ENCODE measurements at places on chromosomes 4 and X. TPM values are rescaled to one million over a fixed set of nuclear protein-coding genes. Genes with fewer than 3 reads are reported as not detected.

Gene GYPE
- total RNA-seq = 3.2 TPM

DNA sequence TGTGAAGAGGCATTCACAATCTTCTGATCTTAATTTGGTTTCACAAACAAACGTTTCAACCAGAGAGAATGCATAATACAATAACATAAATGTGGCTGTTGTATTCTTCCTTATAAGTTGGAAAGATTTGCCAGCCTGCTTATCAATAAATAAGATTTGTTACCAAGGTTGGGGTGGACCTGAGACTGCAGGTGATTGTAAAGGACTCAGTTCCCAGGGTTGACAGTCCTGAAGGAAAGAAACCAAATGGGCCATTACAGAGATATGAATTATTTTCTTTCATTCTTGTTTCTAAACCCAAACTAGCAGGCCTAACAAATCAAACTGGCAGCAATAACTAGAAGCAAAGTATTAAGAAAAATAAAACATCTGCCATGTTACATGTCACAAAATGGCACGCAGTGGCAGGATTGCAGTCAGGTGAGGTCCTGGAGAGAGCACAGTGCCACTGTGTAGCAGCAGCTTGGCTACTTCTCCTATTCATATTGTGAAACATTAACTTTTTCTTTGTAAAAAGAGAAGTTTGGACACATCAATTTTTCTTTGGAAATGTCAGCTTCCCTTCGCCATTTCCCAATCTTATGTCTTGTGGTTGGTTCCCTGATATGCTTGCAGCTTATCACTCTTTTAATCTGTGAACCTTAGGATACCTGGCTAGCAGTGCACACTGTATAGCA, 133.8 kb upstream of the EMCN start:
- DNase-seq = no peak

DNA sequence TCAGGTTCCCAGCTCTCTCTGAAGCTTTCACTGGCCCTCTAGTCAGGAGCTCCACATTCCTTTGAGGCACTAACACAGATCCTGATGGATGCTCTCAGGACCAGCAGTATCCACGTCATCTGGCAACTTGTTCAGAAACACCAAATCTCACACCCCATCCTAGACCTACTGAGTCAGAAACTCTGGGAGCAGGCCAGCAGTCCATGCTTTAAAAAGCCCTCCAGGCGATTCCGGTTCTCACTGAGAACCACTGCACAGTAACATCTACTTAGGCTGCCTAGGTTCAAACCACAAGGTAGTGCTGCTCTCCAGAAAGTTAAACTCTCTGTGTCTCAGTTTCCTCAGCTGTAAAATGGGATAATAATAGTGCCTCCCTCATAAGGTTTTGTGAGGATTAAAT, 55.3 kb downstream of the CCDC158 start:
- DNase-seq = no peak

DNA sequence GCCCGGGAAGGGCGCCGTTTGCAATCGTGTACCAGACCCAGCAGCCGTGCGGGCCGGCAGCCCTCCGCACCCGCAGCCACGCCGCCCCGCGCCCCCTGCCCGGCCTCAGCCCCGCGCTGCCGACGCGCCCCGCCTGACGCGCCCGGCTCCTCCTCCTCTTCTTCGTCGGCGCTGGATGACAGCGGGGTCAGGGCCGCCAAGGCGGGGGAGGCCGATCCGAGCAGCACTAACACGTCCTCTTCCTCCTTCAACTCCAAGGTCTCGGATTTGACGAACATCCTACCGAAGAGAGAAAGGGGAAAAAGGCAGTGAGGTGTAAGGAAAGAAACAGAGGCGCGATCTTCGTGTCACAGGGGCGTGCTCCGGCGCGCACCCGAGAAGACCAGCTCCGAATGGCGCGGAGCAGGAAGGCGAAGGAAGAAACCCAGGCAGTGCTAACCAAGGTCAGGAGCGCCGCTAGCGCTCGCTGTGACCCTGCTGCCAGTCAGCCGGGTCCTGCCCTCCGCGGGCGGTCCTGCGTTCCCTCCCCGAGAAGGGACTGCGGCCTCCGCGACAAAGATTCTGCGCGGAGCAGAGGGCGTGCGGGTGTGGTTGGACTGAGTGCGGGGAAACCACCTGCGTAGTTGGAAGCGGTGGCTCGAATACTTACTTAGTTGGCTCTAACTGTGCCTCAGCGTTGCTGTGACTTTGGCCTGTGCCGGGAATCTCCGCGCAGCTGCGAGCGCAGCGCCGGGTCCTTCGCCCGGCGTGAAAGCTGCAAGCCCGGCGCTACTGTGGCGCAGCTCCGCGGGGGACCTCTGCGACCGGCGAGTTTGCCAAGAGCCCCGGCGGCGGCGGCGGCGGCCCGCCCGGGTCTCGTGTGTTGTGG, 548 bp downstream of the NEUROG2 start:
- peak; percentile 66 for DNase-seq

DNA sequence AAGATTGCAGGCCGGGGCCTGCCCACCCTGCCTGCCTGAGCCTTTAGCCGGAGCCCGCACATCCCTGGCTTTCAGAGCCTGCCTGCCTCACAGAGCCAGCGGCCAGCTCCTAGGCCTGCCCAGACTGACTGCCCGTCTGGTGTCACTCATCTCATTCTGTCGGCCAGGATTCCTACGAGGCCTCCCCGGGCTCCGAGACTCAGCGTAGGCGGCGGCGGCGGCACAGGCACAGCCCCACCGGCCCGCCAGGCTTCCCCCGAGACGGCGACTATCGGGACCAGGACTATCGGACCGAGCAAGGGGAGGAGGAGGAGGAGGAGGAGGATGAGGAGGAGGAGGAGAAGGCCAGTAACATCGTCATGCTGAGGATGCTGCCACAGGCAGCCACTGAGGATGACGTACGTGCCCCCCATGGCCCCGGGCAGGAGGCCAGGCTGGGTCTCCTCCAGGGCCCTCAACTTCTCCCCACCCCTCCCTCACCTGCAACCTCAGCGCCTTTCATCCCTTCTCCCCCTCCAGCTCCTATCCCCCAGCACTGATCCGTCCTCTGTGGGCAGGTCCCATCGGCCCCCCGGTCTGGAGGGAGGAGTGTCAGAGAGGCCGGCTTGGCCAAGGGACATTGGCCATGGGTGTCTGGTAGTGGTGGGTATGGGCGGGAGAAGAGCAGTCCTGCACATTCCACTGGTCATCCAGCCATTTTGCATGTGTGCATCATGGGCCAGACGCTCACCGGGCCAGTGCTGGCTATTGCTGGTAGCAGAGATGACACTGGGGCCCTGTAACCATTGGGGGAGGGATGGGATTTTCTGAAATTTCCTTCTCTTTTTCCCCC, 22.6 kb upstream of the UBA1 start:
- peak; percentile 20 for DNase-seq

- no peak for DNase-seq
These were observed 322.9 kb downstream of the BCOR start for GRCh38 chrX:39774774-39775328.

DNA sequence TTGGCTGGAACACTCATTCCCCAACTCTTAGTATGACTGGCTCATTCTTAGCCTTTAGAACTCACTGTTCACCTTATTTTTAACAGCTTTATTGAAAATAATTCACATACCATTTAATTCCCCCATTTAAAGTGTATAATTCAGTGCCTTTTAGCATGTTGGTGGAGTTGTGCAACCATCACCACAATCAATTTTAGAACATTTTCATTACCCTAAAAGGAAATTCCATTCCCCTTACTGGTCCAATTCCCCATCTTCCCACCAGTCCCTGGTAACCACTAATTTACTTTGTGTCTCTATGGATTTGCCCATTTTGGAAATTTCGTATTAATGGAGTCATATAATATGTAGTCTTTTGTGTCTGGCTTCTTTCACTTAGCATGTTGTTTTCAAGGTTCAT, 19.7 kb downstream of the NHSL2 start:
- DNase-seq = no peak

DNA sequence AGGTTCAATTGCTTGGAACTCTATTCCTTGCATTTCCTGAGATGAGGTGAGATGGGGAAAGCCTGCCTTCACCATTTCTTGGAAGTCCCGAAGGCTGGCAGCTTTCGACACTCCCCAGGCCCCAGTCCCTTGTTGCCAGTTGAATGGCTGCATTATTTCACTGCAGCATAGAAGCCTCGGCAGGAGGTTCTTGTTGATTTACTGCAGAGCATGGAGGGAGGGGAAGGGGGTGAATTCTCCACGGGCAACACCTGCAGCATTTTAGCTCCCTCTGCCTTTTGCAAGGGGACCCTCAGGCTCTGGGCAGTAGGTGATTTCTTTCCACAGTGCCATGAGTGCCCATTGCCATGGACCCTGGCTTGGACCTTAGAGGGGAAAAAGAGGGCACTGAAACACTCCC, 10.7 kb upstream of the BCLAF3 start:
- no peak for DNase-seq

Gene PNMA5
- not detected for total RNA-seq

Gene RLIM
- 30.0 TPM for total RNA-seq

Gene GPR50
- not detected for total RNA-seq

Gene NAT8L
- 0.46 TPM for total RNA-seq

Gene USP9X
- total RNA-seq = 71.5 TPM

- no peak for DNase-seq
These were observed 6.4 kb upstream of the VAMP7 start for GRCh38 chrX:155874571-155875244.

GRCh38 chr4:169815606-169816005, 57.9 kb upstream of the HPF1 start:
- DNase-seq = no peak

All from upper lobe of right lung (tissue), 1 donor.